Liver (tissue), 10 donors: ENCODE measurements at places on chromosomes 7 and 10.

GRCh38 chr10:13816195-13816925 lies 229.6 kb downstream of the PRPF18 start:
- H3K36me3 ChIP-seq, result no peaks in the 10 kb centered on the region
- no peak for DNase-seq
- H3K4me1 ChIP-seq, result peaks cover 2% of the 10 kb centered on the region
- no peak overlapping the region for H3K4me3 ChIP-seq

GRCh38 chr10:32377458-32378259 lies 30.7 kb upstream of the EPC1 start:
- no peaks in the 10 kb centered on the region for H3K36me3 ChIP-seq
- H3K27me3 ChIP-seq, result no peaks in the 10 kb centered on the region
- no peak for DNase-seq
- peak overlapping the region; percentile 91 for H3K27ac ChIP-seq

DNA sequence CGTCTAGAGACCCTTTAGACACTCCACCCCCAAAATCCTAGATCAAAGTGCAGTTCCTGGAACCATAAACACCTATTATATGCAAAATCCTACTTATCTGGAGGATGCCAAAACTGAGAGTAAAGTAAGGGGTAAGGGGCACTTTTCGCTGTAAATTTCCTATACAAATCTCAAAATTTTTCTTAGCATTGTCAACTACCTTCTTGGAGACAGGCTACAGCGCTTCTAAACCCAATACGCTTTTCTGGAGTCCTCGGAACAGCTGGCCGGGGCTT lies 10.4 kb downstream of the TWIST1 start:
- peaks cover 3% of the 10 kb centered on the region for H3K4me1 ChIP-seq
- H3K4me3 ChIP-seq, result no peak overlapping the region
- no peak overlapping the region for H3K27ac ChIP-seq
- DNase-seq, result no peak
- H3K36me3 ChIP-seq, result no peaks in the 10 kb centered on the region
- no peaks in the 10 kb centered on the region for H3K27me3 ChIP-seq

DNA sequence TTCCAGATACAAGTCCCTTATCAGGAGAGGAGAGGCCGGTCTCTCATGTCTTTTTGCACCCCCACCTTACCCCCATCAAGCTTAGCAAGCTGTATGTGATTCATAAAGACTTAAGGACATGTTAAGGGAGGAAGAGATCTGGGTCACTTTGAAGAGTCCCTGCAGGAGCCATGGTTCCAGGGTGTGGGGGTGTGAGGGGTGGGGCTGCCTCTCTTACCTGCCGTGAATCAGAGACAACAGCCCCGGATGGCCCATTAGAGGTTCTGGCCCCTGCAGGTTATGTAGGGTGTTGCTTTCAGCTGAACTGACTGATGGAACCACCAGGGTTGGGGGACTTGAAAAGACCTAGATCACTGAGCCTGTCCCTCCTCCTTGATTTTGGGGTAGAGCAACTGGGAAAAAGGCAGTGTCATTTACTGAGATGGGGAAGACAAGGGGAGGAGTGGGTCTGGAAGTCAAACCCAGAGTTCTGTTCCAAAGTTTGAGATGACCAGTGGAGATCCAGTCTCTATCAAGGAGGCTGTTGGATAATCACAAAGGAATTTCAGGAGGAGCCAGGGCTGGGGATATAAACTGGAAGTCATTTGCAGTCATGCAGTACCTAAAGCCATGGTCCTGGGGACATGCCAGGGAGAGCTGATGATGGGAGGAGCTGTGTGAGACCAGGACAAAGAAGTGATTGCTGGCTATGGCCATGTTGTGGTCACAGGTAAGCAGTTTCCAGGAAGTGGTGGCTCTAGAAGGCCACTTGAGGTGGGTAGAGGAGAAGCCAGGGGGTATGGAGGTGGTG lies 23.1 kb downstream of the ADAMTS14 start:
- H3K4me3 ChIP-seq, result no peak overlapping the region
- DNase-seq, result no peak
- H3K36me3 ChIP-seq, result no peaks in the 10 kb centered on the region
- no peaks in the 10 kb centered on the region for H3K27me3 ChIP-seq
- H3K4me1 ChIP-seq, result no peaks in the 10 kb centered on the region

- no peaks in the 10 kb centered on the region for H3K27me3 ChIP-seq
- no peaks in the 10 kb centered on the region for H3K36me3 ChIP-seq
- no peak for DNase-seq
Measured at GRCh38 chr7:119868387-119868786, 404.6 kb upstream of the KCND2 start.

DNA sequence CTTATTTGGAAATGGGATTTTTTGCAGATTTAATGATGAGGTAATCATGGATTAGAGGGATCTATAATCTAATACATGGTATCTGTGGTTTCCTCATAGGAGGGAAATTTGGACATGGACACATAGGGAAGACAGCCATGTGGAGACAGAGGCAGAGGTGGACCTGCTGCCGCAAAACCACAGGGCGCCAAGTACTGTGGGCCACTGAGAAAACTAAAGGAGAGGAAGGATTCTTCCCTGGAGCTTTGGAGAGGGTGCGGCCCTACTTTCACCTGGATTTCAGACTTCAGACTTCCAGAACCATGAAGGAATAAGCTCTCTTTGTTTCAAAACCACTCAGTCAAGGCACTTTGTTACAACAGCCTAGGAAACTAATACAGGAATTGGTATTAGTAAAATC lies 149.4 kb upstream of the AKR1E2 start:
- H3K27ac ChIP-seq, result no peak overlapping the region
- no peak overlapping the region for H3K4me3 ChIP-seq
- H3K36me3 ChIP-seq, result no peaks in the 10 kb centered on the region

DNA sequence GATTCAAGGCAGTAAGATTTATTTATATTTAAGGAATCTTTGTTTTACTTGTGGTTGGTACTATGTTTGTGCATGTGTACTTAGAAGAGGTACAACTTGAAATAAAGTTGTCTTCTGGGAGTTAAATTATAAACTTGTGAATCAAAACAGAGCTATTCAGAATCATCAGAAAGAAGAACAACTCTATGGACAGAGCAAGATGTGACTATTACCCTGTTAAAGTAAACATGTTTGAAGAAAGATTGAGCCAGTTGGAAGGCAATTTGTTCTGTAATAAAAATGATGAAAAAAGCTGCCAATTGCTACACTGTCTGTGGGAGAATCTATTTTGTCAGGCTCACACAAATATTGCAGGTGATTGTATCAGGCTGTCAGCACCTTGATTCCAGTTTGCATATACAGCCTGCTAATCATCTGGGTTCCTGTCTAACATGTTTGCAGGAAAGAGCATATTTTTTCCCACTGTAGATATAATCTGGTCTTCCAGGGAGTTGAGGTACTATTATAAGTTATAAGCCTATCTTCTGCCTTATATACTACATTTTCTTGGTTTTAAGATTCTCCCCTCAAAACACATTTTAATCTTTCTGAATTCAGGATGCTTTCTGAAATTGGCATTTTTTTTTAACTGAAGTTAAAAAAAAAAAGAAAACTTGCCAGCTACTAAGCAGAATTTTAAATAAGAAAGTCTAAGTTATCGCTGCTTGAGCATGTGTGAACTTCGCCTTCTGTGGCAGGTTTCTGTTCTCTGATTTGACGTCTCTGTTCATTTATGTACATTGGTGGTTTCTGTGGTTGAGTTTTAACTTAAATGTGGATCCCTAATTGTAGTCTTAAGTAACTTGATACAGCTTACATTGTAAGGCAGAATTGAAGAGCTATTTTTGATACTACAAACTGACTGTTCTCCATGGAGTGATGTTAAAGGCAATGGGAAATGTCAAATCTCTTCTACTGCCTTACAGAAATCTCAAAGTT lies 46.0 kb downstream of the ZNRF2 start:
- no peaks in the 10 kb centered on the region for H3K27me3 ChIP-seq
- H3K36me3 ChIP-seq, result no peaks in the 10 kb centered on the region
- H3K4me3 ChIP-seq, result no peak overlapping the region
- no peak overlapping the region for H3K27ac ChIP-seq
- DNase-seq, result no peak
- peaks cover 3% of the 10 kb centered on the region for H3K4me1 ChIP-seq

DNA sequence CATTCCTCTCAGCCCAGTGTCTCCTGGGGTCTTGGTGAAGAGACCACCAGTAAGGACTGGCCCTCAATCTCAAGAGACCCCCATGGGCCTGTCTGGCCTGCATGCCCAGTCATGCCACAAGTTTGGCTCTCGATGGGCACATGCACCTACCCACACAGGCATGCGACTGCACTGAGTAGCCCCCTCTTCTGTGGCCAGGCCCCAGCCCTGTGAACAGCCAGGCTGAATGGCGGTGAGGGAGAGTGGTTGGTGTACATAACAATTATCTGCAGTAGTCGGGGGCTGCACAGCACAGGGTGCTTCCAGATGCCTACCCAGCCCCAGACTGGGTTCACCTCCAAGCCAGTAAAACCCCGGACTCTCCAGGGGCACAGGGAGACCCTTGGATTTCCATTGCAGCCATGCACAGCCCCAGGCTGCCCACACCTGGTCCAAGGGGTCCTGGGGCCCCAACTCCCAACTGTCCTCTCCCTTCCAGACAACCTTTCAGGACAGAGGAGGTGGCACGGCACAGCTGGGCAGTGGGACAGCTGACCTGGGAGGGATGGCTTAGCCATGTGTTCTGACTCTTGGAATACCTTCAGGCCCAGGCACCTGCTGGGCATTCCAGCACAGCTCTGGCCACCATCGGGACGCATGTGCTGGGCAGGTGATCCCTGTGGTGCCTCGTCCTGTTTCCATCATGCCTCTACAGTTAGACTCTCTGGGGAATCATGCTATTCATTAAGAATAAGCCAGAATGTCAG lies 21.0 kb upstream of the CSGALNACT2 start:
- no peak overlapping the region for H3K4me3 ChIP-seq
- DNase-seq, result no peak
- H3K27me3 ChIP-seq, result no peaks in the 10 kb centered on the region
- peaks cover 5% of the 10 kb centered on the region for H3K4me1 ChIP-seq
- H3K27ac ChIP-seq, result no peak overlapping the region

GRCh38 chr7:101947899-101948298 lies 130.5 kb downstream of the CUX1 start:
- peak overlapping the region; percentile 38 for H3K27ac ChIP-seq
- H3K4me3 ChIP-seq, result no peak overlapping the region
- no peaks in the 10 kb centered on the region for H3K36me3 ChIP-seq
- peaks cover 5% of the 10 kb centered on the region for H3K4me1 ChIP-seq
- no peaks in the 10 kb centered on the region for H3K27me3 ChIP-seq

DNA sequence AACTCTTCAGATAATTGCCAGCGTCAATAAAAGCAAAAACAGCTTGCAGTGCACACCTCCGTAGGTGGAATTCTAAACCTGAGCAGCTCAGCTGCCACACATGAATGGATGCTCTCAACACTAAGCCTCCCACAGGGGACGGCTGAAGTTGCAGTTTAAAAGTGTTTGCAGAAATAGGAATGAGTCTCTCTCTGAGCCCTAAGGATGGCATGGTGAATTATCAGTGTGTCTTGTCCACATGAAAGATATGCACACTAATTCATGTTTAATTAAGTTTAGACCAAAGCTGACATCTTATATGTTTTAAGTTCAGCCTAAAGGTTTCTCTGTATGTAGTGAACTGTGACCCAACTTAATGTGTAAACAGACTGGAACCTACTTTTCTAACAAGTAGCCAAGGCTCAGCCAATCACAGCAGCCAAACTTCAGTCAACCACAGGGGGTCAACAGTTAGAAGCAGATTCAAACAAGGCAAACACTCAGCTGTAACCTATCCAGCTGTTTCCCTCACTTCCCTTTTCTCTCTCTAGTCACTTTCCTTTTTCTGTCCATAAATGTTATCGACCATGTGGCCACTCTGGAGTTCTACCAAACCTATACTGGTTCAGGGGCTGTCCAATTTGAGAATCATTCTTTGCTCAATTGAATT lies 38.1 kb downstream of the CTTNBP2 start:
- peaks cover 6% of the 10 kb centered on the region for H3K4me1 ChIP-seq
- DNase-seq, result no peak
- no peaks in the 10 kb centered on the region for H3K27me3 ChIP-seq
- no peak overlapping the region for H3K27ac ChIP-seq
- no peak overlapping the region for H3K4me3 ChIP-seq
- H3K36me3 ChIP-seq, result no peaks in the 10 kb centered on the region

DNA sequence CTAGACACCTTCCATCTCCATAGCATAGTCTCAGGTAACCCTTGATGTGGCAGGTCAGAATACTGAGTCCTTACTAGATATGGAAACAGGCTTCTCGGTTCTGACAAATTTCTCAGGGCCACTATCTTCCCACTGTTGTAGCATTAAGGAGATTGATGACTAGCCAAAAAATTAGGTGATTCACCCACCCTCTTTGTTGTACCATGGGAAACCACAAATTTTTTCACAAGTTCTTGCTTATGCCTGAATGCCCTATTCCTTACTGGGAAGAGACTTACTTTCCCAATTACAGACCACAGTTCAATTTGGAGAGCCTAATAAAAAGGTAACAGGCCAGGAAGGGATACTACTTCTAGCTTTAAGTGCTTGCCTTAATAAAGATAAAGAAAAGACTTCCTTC lies 948.8 kb downstream of the GRM8 start:
- H3K4me1 ChIP-seq, result no peaks in the 10 kb centered on the region
- DNase-seq, result no peak
- H3K4me3 ChIP-seq, result no peak overlapping the region
- no peaks in the 10 kb centered on the region for H3K36me3 ChIP-seq
- H3K27me3 ChIP-seq, result no peaks in the 10 kb centered on the region

DNA sequence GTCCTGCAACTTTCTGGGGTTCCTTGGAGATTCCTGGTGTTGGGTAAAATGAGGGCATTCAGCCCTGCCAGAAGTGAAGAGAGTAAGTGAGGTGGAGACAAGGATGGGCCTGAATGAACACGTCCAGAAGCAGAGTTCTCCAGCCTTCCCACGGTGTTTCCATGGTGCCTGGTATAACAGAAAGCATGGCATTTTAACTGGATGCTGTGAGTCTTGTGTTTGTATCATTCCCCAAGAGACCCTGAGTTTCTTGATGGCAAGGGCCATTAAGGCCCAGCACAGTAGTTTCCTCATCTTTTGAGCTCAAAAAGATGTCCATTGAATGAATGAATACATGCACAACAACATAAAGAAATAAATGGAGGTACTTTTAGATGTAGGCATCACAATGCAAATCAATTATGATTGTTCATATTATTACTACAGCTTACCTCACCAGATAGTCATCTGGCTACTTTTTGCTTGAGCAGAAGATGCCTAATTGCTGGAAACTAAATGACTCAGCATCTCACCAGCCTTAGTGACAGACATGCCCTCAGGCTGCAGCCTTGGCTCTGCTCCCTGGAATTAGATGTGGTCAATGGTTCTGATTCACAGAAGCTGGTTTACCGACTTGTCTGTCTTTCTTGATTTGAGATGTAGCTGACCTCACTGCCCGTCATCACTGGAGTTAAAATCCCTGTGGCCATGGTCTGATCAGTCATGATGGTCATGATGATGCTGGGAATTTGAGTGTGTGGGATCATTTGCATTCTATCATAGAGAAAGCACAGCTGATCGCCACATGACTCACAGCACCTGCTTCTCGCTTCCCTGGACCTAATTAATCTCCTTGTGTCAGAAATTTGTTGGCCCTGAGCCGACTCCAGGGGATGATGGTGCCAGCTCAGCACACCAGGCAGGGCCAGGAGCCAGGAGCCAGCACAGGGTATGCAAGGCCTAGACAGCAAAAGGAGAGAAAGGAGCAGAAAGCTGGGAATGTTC lies 83.9 kb downstream of the CXCL12 start:
- H3K4me1 ChIP-seq, result no peaks in the 10 kb centered on the region
- H3K27ac ChIP-seq, result no peak overlapping the region
- no peaks in the 10 kb centered on the region for H3K27me3 ChIP-seq
- no peak for DNase-seq

- no peaks in the 10 kb centered on the region for H3K36me3 ChIP-seq
- H3K4me1 ChIP-seq, result no peaks in the 10 kb centered on the region
- H3K4me3 ChIP-seq, result no peak overlapping the region
Measured at GRCh38 chr7:15332956-15333355, 228.9 kb downstream of the AGMO start.
